ENCODE measurements at places on chromosomes 4 and X.

- no peak for DNase-seq
These were observed 83.1 kb downstream of the MID1 start for GRCh38 chrX:10537308-10537707.

GRCh38 chrX:74119016-74119910 lies 184.7 kb upstream of the ZCCHC13 start:
- DNase-seq = no peak

DNA sequence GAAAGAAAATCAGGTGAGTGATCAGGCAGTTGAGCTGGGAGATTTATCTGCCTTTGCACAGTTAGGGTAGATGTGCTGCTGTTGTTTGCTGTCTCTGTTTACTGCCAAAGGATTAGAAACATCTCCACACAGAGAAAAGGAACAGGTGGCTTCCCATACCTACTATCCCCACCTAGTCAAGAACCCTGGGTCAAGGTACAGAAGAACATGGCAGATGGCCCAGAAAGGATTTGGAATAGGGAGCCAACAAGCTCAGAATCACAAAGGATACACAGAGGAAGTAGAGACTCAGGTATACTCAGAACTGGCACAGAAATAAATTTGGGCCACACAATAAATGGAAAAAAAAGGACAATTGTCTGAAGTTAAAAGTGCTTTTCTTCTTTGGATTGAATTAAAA lies 64.3 kb downstream of the TIGD2 start:
- DNase-seq = no peak

- no peak for DNase-seq
These were observed 87.5 kb downstream of the PALLD start for GRCh38 chr4:168584321-168584771.

DNA sequence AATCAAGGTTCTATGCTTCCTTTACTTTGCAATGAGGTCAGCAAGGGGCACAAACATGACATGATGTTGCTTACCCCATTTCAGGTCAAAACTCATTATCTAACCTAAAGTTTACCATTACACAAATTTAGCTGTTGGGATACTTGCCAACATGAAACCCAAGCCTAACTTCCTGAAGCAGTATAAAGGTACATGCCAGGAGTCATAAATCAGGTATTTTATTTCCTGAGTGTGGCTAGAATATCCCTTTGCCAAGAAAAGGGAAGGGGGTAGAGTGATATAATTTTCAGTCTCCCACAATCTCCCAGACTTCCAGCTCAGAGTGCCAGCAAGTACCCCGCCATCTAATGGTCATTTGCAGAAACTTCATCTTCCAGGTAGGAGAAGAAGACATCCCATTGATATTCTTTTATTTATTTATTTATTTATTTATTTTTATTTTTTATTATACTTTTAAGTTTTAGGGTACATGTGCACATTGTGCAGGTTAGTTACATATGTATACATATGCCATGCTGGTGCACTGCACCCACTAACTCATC lies 136.6 kb downstream of the NEXMIF start:
- DNase-seq = no peak

- peak; percentile 17 for DNase-seq
These were observed 34.9 kb downstream of the FTHL17 start for GRCh38 chrX:31036895-31037294.

GRCh38 chrX:114272096-114272686 lies 311.7 kb upstream of the HTR2C start:
- no peak for DNase-seq

DNA sequence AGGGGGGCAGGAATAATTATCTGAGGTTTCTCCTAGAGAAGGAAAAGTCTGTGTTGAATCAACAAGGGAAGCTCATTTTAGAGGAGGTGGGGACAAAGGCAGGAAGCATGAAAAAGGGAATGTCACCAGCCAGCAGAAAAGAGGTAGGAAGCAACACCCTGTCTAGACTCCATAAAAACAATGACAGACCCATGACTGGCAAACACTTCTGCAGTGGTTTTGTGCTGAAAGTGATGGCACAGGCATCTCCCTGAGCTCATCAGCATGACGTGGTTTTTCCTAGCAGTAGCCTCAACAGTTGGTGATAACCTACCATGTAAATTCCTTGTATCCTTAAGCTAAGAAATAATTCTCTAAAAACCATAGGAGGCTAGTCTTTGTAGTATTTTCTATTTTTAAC lies 110.7 kb upstream of the GALNT7 start:
- no peak for DNase-seq

- DNase-seq = no peak
These were observed 58.2 kb upstream of the WDFY3 start for GRCh38 chr4:85024671-85025070.

DNA sequence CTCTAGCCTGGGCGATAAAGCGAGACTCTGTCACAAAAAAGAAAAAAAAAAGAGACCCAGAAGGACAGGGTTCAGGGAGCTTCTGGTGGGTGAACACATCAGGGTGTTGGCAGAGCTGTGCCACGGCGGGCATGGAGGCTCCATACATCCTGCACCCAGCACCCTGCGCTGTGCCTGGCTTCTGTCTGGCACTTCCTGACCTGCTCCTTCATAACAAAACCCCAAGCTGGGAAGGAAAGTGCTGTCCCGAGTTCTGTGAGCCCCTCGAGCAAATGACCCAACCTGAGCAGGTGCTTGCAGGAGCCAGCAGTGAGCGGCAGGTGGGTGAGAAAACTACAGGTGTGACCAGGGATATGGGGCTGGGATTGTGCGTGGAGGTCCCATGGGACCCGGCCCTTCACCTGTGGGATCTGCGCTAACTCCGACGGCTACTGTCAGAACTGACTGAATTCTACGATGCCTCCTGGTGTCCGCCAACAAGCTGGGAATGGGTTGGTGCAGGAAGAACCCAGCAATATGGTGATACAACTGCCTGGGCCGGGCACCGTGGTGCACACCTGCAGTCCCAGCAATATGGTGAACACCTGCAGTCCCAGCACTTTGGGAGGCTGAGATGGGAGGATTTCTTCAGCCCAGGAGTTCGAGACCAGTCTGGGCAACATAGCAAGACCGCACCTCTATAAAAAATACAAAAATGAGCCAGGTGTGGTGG lies 18.9 kb downstream of the ASMTL start:
- no peak for DNase-seq

GRCh38 chr4:94534401-94535312 lies 82.9 kb downstream of the PDLIM5 start:
- DNase-seq = no peak
